ENCODE measurements at places on chromosomes 1 and 21.

GRCh38 chr1:225517697-225518096, 89.9 kb upstream of the LBR start:
- no peak for DNase-seq

DNA sequence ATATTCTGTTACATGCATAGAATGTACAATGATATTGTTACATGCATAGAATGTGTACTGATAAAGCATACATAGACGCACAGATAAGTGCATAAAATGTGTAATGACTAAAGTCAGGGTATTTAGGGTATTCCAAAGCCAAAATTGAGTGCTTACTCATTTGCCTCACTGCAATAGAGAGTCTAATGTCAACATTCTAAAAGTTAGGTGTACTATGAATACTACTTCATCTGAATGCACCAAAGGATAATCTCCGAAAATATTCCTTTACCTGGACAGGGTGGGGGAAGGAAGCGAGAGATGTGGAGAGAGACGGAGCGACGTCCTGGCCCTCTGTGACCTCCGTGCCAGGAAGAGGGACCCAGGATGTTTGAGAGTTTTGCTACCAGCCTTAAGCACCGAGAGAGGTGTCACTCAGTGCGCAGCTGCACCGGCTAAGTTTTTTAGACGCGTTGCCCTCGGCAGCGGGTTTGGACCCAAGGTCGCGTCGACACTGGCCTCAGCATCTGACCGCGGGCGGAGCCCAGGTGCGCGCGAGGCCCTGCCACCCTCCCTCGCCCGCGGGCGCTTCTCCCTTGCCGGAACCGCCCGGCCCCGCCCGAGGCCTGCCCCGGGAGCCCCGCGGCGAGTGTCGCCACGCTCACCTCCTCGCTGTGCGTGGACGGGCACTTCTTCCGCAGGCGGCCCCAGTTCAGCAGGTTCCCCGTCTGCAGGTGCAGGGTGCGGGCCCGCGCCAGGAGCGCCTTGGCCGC, 660 bp downstream of the GCLM start:
- no peak for DNase-seq

- no peak for DNase-seq
Observed at GRCh38 chr1:15116966-15117365, 36.6 kb upstream of the TMEM51 start.

GRCh38 chr1:151325646-151326429, 1.4 kb downstream of the PI4KB start:
- no peak for DNase-seq

DNA sequence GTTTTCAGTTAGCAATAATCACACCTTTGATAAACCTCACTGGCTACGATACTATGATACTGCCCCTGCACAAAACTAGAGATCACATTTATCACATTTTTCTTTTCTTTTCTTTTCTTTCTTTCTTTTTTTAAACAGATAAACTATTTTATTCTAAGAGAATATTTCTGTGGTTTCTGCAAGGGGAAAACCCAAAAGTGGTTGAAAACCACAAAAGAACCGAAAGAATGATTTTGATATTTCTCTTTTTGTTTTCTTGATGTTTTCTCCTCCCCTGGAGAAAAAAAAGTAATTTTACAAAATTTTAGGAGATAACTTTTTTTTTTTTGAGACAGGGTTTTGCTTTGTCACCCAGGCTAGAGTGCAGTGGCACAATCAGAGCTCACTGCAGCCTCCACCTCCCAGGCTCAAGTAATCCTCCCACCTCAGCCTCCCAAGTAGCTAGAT, 18.4 kb upstream of the FRRS1 start:
- no peak for DNase-seq

DNA sequence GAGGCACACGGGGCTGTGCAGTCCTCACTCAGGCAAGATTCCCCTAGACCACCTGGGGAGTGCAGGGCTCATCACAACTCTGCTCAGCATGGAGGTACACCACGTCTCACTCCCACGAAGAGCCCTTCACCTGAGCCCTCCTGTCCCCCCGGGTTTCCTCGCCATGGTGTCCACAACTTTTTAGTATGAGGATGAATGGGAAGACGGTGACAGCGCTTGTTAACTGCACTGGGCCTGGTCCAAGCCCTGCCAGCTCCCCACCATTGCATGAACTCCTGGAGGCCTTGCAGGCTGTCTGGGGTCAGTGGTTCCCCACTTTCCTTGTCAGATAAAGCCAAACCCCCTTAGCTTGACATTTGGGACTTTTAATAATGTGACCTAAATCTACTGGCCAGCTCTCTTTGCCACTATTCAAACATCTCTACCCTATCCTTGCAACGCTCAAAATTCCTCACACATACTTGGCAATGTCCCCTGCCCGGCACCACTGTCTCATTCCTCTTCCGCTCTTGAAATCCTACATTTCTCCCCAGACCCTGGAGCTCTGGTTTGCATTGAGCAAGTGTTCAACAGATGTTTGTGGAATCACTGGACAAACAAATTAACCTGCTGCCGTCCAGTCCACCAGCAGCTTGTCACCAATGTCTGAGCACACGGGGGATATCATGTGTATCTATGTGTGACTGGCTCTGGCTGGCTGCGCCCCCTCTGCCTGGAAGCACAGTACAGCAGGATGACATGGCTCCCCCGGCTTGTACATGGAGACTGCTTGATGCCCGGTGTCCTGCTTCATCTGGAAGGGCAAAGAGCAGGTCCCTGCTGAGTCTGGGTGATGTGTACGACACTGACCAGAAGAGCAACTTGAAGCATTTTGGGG, 11.2 kb downstream of the TMEM9 start:
- no peak for DNase-seq

DNA sequence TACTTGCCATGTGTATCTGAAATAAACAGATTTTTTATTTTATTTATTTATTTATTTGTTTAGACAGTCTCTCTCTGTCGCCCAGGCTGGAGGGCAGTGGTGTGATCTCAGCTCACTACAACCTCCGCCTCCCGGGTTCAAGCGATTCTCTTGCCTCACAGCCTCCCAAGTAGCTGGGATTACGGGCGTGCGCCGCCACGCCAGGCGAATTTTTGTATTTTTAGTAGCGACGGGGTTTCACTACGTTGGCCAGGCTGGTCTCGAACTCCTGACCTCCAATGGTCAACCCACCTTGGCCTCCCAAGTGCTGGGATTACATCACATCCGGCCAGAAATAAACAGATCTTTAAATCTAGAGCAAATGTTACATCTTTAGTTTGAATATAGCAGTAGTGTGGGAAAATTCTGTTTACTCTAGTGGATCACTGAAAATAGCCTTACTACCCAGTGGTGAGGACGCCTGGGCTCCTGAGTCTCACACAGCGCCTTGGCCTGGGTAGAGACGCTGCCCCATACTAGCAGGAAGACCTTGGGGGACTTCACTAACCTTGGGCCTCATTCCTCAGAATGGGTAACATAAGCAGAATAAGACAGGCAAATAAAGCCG, 709 bp downstream of the GART start:
- DNase-seq, result no peak

GRCh38 chr21:42258885-42259407, 40.0 kb downstream of the ABCG1 start:
- DNase-seq, result no peak

DNA sequence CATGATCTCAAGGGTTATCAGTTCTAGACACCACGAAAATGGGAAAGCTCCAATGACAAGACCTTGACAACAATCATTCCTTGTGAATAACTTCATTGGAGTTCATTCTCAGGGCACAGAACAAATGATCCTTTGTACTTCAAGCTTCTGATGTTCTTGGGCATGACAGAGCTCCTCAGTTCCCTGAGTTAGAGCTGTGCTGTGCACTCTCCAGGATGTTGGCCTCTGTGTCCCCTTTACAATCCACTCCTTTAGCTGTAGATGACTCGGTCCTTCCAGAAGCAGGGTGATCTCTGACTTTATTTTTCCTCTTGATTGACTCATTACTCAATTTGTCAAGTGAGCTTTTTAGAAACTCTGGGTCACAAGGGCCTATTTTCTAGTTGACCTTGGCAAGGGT, 3.9 kb upstream of the FAM78B start:
- DNase-seq, result no peak

- DNase-seq, result peak; percentile 86
Observed at GRCh38 chr21:40841524-40842196, 5.3 kb downstream of the DSCAM start.

GRCh38 chr21:14686466-14687267, 140.6 kb upstream of the SAMSN1 start:
- DNase-seq, result no peak

DNA sequence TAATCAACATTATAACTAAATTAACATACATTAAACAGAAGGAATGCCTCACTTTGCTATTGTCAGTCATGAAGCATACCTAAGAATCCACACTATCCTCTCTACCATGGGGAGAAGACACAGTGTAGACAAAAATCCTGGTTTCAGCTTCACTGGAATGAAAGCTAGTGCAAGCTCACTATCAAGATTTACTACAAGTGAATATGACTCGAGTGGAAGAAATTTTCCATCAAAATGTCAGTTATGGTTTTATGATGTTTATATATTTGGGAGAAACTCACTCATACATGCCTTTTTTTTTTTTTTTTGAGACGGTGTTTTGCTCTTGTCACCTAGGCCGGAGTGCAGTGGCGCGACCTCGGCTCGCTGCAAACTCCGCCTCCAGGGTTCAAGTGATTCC, 424.3 kb downstream of the KCNT2 start:
- no peak for DNase-seq

- no peak for DNase-seq
Observed at GRCh38 chr1:218728898-218729565, 383.9 kb downstream of the TGFB2 start.

DNA sequence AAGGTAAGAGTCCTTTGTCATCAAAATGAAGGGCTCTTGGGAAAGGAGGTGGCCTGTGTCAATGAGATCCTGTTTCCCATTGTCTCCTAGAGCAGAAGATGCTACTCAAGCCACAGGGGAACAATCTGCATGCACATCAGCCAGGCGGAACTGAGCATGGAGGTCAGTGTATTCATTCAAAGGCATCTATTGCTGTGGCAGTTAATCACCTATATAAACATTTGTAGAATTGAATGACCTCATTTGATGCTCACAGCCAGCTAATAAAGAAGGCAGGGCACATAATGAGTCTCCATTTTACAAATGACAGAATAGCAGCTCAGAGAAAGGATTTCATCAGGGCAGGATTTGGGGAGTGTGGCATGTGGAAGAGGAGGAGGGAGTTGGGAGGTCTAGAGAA, 5.7 kb upstream of the FYB2 start:
- no peak for DNase-seq

All from NCI-H524 treated with DMSO at 0.1 percent for 48 hours (cell line).